ENCODE measurements at places on chromosomes 6 and 20. TPM values are rescaled to one million over a fixed set of nuclear protein-coding genes. Genes with fewer than 3 reads are reported as not detected.

Gene NEDD9
- 67.6 TPM for polyA plus RNA-seq

Gene GRM1
- polyA plus RNA-seq: 0.11 TPM

Gene ERGIC3
- 348 TPM for polyA plus RNA-seq

Gene VGLL2
- polyA plus RNA-seq: not detected

DNA sequence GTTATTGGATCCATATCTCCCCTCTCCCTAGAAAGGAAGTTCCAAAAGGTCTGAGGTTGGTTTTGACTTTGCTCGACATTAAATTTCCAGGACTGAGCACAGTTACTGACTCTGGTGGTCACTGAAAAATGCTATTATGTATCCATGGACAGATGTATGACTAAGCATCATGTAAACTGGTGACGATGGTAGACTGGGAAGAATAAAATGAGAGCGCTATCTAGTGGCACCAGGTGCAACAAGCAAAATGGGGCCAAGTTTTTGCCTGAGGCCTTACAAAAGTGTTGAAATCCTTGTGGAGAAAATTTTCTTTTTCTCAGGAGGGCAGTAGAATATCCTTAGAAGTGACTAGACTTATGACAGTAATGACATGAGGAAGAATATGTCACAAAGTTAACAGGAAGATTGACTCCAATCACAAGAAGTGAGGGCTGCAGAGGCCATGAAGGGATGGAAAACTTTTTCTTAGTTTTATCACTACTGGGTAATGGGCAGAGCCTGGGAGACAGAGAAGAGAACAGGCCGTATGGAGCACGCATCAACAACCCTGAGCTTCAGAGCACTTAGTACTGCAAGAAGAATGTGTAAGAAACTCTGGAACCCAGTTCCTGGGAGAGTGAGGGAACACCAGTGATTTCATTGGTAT, 88.9 kb upstream of the ELOVL5 start:
- peak; percentile 23 for DNase-seq

DNA sequence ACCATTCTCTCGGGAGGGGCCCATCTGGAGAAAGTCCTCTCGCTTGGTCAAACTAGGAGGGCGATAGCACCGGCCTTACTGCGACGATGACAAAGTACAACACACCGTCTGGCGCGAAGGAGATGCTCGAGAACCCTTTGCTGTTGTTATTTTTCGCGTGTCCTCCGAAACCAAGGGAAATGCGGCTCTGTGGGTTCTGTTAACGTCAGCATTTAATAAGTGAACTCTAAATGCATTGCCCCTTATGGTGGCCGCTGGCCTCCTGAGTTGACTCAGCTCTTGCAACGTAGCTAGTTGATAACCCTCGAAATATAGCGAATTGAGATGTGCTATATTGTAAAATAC, 577 bp upstream of the SCAND1 start:
- peak; percentile 7 for DNase-seq

DNA sequence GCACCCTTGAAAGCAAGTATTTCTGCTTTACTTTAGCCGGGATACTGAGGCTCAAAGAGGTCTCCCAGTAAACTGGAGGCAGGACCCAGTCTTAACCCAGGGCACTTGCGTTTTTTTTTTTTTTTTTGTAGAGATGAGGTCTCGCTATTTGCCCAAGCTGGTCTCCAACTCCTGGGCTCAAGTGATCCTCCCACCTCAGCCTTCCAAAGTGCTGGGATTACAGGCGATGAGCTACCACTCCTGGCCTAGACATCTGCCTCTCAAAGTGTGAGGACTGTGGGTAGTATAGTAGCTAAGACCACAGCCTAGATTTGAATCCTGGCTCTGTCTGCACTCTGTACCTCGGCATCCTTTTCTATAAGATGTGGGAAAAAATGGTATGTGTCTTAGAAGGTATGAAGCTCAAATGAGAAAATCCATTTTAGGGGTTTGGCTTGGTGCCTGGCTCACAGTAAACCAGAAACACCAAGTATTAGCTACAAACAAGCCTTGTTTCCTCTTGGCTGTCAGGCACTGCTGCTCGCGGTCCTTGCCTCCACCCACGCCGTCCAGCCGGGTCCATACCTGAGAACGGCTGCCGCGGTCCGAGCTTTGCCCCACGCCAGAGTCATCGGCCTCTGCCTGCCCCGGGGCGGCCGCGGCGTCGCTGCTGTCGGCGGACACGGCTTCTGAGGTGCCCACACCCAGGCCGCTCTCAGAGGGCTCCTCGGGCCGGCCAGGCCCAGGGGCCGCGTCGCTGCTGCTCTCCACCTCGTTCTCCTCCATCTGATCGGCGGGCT, 1.2 kb downstream of the ZNF335 start:
- DNase-seq: no peak

- DNase-seq: no peak
These were observed 89.6 kb upstream of the BEND6 start for GRCh38 chr6:56865081-56865875.

- DNase-seq: no peak
These were observed 56.4 kb downstream of the CCN2 start for GRCh38 chr6:131894493-131895424.

DNA sequence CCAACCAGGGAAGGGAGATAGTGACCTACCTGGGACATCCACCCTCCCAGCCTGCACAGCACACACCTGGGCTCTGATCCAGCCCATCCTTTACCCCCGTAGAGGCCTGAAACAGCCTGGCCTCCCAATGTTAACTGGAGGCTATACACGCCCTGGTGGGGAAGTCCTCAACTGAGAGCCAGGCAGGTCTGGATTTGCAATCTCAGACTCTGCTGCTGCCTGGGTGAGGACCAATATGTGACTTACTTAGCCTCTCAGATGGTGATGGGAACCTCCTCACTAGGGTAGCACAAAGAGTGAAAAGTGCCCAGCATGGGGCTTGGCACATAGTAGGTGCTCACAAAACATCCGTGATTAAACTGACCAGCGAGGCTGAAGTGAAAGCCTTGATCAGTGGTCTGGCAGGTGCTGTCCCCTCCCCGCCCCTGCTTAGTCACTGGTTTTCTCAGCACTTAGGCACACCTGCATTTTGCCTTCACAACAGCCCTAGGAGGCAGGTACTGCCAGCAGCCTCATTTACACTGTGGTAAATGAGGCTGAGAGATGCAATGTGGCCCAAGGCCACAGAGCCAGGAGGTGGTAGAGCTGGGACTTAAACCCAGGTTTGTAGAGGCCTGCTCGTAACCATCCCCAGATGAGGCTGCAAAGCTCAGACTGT, 12.4 kb downstream of the PEDS1 start:
- DNase-seq: no peak

- DNase-seq: no peak
These were observed 79.5 kb downstream of the ZMYND8 start for GRCh38 chr20:47276851-47277534.
